ENCODE measurements at places on chromosomes 5 and 9. TPM values are rescaled to one million over a fixed set of nuclear protein-coding genes. Genes with fewer than 3 reads are reported as not detected.
A peak's percentile ranks its signal among the peaks of the same experiment; 100 is the strongest.

FIBCD1 gene
- total RNA-seq, result 0.58 TPM

SAXO1 gene
- total RNA-seq, result 0.03 TPM

SLC45A2 gene
- total RNA-seq, result not detected

GRCh38 chr5:31728039-31728438 is 89.1 kb downstream of the PDZD2 start:
- no peak for DNase-seq

DNA sequence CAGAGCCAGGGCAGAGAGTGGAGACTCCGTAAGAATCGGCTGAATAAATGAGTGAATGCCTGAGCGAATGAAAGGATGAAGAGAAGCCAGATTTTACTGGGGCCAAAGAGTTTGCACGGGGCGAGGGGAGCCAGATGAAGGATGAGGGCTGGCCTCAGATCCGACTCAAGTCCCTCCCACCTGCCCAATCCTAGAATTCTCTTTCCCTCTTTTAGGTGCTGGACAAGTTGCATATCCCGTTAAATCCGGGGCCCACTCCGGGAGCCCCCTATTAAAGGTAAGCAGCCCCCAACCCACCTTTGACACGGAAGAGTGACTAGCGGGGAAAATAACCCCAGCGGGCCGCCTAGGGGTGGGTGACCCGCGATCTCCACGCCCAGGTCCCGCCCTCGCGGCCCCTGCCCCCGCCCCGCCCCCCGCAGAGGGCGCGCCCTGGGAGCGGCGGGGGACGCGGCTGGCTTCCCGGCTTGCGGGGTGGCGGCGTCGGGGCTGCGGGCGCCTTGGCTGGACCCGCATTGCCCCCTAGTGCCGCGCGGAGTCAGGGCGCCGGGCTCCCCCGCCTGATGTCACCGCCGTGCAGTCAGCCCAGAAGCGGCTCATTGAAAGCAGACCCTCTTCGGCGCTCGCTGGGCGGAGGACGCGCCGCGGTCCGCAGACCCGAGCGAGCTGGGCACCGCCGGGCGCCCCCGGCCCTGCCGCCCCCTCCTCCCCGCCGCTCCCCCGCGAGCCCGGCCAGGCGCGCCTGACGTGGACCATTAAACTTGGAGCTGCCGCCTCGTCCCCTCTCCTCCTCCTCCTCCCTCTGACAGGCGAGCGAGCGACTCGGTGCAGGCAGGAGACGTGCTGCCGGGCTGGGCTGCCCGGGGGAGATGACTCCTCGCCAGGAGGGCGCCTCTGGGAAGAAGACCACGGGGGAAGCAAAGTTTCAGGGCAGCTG is at the start of gene ADRA1B:
Gene ADRA1B (plus strand): TSS at position 579 of the 937 bp plus-strand sequence. CDS start 424 bp downstream, outside the sequence.
- DNase-seq, result peak; percentile 79

DNA sequence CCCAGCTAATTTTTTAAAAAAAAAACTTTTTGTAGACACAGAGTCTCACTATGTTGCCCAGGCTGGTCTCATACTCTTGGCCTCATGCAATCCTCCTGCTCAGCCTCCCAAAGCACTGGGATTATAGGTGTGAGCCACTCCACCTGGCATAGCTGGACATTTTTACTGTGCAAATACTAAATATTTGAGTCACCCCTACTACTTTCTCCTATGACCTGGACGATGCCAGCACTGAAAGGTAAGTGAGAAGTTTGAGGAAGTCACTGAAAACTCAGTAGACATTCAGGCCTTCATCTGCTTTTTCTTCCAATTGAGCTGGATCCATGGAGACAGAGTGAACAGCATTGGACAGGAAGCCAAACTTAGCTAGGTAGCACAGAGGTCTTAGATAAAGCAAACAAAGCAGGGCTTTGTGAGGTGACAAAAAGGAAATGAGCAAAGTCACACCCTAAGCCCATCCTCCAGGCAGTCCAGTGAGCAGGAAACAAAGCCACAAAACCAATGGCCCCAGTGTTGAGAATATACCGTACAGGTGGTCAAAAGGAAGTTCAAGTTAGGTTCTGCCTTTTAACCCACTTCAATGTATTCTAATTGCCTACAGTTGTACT is 192.6 kb upstream of the RASA1 start:
- no peak for DNase-seq

DNA sequence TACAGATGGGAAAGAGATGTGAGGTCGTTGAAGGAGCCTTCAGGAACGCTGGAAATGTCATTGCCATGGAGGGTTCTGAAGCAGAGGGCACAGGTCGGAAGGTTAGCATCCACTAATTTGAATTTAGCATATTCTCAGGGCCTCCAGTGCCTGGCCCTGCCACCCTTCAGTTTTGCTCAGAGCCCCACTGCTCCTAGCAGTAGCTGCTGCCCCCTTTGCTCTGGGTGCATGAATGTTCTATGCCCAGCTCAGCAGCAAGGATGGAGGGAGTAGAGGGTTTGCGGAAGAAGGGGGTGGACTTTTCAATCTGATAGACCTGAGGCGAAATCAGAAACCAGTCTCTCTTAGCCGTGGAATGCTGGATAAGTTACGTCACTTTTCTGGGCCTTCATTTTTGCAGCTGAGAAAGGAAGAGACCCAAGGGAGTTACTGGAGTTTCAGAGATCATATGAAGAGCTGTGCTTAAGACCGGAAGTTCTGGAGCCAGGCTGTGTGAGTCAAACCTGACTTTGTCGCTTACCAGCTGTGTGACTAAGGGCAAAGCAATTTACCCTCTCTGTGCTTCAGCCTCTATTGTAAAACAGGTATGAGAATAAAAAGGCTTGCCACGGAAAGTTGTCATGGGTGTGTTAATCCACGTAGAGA is 133.2 kb upstream of the PANK3 start:
- no peak for DNase-seq

DNA sequence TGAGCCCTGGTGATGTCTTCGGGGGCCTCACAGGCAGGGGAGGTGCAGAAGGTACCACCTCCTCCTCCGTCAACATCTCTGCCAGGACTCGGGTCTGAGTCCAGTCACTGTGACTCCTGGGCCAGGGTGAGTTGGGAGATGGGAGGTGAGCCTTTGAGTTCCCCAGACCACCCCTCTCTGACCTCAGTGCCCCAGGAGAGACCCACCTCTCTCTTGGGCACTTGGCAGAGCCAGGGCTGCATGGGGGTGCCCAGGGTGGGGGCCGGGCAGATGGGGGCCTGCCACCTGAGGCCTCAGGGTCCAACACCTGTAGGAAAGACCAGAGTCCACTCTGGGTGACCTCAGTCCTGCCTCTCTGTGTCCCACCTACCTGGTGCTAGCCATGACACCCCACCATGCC is 6.8 kb downstream of the KIF12 start:
- DNase-seq, result no peak

DNA sequence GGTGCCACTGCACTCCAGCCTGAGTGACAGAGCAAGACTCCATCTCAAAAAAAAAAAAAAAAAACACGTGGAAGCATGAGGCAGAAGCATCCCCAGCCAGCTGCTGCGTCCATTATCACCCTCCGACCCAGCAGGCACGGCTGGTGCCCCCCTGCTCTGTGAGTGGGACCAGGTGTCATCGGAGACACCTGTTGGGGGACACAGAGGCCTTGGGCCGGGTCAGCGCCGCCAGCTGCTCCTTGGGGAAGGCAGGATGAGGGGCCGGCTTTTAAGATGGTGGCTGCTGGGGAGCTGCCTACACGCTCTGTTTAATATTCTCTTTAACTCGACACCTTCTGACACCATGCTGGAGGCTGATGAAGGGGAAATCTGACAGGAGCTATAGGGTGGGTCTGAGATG is 80.2 kb upstream of the RUFY1 start:
- no peak for DNase-seq
